ENCODE measurements at places on chromosomes 7 and 10.
A peak's percentile ranks its signal among the peaks of the same experiment; 100 is the strongest.

GRCh38 chr7:106855540-106856132, 9.4 kb upstream of the PIK3CG start:
- H3K36me3 ChIP-seq, result no peaks in the 10 kb centered on the region
- H3K4me1 ChIP-seq, result peaks cover 4% of the 10 kb centered on the region
- no peak overlapping the region for H3K4me3 ChIP-seq
- H3K27ac ChIP-seq, result no peak overlapping the region

DNA sequence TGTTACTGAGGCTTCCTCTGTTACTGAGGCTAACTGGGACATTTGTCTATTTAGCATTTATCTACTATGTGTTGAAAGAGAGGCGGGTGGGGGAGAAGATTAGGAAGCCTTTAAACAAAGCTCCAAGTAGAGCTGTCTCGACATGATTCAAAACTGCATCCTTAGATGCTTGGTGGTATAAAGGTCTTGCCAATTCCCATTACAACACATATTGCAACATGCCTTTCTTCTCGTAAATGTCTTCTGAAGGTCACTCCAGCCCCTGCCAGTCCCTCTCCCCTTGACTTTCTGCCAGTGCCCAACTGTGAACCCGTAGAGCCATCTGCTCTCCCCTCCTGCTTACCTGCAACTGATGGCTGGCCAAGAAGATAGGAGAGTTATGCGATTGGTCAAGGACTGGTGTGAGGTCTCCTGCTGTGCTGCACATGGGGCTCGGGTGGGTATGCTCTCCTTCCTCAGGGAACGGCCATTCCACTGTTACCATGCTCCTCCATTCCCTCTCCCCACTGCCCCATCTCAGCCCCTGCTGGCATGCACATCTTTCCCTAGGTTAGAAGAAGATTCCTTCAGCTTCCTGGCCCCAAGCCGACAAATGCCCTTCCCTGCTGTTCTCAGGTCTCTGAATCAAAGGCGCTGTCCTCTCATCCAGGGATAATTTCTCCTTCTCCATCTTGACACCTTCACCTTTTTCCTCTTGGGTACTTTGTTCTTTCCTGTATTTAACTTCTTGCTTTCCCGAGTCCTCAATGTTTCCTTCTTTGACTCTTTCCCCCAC, 43.6 kb upstream of the ZNF32 start:
- no peak overlapping the region for H3K4me3 ChIP-seq
- peaks cover 52% of the 10 kb centered on the region for H3K27me3 ChIP-seq
- H3K27ac ChIP-seq, result no peak overlapping the region
- H3K36me3 ChIP-seq, result no peaks in the 10 kb centered on the region
- H3K4me1 ChIP-seq, result peaks cover 9% of the 10 kb centered on the region

- no peak overlapping the region for H3K27ac ChIP-seq
- no peak overlapping the region for H3K4me3 ChIP-seq
Observed at GRCh38 chr7:69906283-69906995, 308.2 kb downstream of the AUTS2 start.

DNA sequence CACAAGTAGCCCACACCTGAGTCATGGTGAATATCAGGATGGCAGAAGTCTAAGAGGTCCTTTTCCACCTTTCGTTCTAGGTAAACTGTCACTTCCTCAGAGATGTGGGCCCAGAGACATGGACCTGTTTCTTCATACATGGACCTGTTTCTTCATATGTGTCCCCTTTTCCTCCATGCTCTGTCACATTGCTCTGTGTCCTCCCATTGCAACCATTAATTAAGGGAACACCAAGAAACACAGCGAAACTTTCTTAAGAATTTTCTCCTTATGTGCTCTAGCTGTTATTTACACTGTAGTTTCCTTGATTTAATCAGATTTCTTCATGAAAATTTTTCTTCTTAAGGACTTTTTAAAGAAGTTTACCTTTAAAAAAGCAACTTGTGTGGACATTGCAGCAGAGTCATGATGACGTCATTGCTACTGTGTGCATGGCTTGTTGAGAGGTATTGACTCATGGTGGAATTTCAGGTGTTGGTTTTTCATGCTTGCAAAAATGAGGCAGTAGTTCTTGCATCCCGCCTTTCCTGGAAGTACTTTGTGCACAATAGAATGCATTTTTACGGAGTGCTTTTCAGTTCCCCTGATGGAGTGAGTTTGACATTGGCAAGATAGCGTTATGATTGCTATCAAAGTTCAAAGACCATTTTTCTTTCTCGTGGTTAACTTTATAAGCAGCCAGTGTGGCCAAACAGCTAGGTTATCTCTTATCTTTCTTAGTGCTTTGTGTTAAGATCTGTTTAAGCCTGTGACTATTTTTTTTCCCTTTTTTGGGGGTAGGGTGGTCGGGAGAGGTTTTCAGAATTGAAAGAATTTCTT, 37.7 kb downstream of the CFAP58 start:
- peaks cover 16% of the 10 kb centered on the region for H3K27me3 ChIP-seq
- no peaks in the 10 kb centered on the region for H3K4me1 ChIP-seq
- no peak for DNase-seq
- H3K36me3 ChIP-seq, result no peaks in the 10 kb centered on the region
- no peak overlapping the region for H3K4me3 ChIP-seq

DNA sequence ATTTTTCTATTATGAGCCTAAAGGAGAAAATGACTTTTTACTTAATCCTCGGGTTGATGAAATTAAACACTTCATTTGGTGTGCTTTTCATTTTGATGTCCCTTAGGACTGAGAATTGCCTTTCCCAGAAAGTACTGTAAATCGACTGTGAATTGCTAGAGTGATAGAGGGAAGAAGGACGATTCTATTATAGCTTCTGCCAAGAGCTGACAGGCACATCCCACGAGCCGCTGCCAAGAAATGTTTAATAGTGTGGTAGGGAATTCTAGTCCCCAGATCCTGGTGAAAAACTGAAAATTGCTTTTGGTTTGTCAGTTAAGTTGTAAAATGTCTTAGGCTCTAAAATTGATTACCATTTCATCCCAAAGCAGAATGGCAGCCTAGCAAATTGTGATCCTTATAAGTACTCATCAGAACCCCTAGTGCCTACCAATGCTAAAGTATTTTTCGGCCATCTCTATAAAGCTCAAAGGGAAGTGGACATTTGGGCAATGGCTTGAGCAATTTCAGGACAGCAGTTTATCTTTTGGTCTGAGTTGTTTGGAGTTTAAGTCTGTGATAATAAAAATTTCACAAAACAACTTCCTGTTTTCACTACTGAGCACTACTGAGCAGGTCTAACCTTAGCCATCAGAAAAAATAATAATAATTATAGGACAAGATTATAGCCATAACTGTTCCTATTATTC, 44.6 kb upstream of the HYCC1 start:
- no peak overlapping the region for H3K27ac ChIP-seq
- H3K4me1 ChIP-seq, result no peaks in the 10 kb centered on the region
- peaks cover 5% of the 10 kb centered on the region for H3K27me3 ChIP-seq

GRCh38 chr7:29352041-29352440, 157.5 kb downstream of the CHN2 start:
- H3K36me3 ChIP-seq, result no peaks in the 10 kb centered on the region
- H3K27ac ChIP-seq, result no peak overlapping the region
- DNase-seq, result no peak
- H3K27me3 ChIP-seq, result no peaks in the 10 kb centered on the region
- H3K4me3 ChIP-seq, result no peak overlapping the region
- H3K4me1 ChIP-seq, result no peaks in the 10 kb centered on the region

DNA sequence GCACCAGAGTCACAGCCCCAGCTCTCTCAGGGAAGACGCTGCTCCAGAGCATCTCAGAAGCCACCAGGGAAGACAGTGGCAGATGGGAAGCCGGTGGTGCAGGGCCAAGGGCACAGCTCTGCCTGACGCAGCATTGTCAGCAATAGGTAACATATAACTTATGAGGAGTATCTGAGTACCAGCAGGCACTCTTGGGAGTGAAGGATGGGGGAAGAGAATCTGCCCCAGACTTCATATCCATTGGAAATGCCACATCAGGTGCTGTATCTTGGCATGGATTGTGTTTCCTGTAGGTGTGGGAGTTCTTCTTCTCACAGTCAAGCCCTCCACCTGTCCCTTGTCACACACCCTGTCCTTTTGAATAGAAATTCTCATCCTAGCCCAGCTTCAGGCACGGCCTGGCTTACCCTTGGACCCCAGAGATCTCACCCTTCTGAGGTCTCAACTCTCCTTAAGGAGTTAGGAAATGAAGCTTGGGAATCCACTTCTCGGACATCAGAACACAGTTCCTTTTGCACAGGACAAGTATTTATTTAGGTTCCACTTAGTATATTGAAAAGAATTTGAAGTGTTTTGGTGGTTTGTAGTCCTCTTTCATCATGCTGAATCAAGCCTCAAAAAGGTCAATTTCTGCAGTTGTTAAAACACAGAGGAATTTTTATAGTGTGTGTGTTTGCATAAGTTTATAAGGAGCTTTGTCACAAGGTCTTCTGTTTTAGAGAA, 9.9 kb downstream of the EPDR1 start:
- no peaks in the 10 kb centered on the region for H3K4me1 ChIP-seq
- H3K36me3 ChIP-seq, result no peaks in the 10 kb centered on the region
- no peak for DNase-seq
- no peak overlapping the region for H3K4me3 ChIP-seq

DNA sequence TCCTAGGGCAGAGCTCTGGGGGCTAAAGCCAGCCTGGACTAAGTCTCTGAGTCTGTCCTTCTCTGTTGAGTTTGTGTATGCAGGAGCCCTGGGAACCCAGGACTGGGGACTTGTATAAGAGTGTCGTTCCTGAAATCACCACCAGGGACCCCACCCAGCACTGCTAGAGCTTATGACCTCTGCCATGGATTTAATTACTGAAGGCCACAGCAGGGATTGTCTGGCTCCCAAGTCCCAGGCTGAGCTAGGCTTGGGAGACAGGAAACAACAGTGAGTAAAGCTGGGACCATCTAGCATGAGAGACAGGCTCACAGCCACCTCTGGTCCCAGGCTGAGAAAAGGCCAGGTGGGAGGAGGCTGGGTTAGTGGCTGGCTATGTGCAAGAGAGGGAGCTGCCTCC, 1.4 kb upstream of the TSPAN15 start:
- H3K27me3 ChIP-seq, result peaks cover 37% of the 10 kb centered on the region
- DNase-seq, result peak; percentile 68
- H3K4me1 ChIP-seq, result peaks cover 40% of the 10 kb centered on the region
- H3K36me3 ChIP-seq, result no peaks in the 10 kb centered on the region
- H3K27ac ChIP-seq, result peak overlapping the region; percentile 11
- peak overlapping the region; percentile 29 for H3K4me3 ChIP-seq

DNA sequence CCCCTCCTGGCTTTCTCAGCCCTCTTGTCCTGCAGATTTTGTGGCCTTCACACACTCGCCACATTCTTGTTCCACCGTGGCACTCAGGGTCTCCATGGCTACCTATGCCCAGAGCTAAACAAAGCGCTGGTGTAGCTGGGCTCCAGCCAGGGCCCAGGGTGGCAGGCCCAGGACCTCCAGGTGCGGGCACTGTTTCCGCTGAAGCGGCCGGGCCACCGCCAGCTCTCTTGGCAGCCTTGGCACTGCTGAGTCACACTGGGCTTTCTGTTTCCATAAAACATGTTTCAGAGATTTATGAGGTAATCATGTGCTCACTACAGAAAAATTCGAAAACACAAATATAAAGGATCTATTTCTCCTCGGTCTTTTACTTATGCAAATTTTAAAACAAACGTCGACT, 51.3 kb downstream of the AOC1 start:
- no peak for DNase-seq
- H3K4me1 ChIP-seq, result no peaks in the 10 kb centered on the region
- no peak overlapping the region for H3K27ac ChIP-seq
- peaks cover 78% of the 10 kb centered on the region for H3K27me3 ChIP-seq
- no peak overlapping the region for H3K4me3 ChIP-seq

- peaks cover 11% of the 10 kb centered on the region for H3K27me3 ChIP-seq
- H3K27ac ChIP-seq, result no peak overlapping the region
- no peak for DNase-seq
- no peaks in the 10 kb centered on the region for H3K36me3 ChIP-seq
- peaks cover 3% of the 10 kb centered on the region for H3K4me1 ChIP-seq
Observed at GRCh38 chr7:27863880-27864279, 123.9 kb downstream of the TAX1BP1 start.

GRCh38 chr10:23723796-23724195, 284.9 kb downstream of the OTUD1 start:
- no peaks in the 10 kb centered on the region for H3K4me1 ChIP-seq
- no peak overlapping the region for H3K4me3 ChIP-seq
- no peak overlapping the region for H3K27ac ChIP-seq
- H3K36me3 ChIP-seq, result no peaks in the 10 kb centered on the region
- no peaks in the 10 kb centered on the region for H3K27me3 ChIP-seq

DNA sequence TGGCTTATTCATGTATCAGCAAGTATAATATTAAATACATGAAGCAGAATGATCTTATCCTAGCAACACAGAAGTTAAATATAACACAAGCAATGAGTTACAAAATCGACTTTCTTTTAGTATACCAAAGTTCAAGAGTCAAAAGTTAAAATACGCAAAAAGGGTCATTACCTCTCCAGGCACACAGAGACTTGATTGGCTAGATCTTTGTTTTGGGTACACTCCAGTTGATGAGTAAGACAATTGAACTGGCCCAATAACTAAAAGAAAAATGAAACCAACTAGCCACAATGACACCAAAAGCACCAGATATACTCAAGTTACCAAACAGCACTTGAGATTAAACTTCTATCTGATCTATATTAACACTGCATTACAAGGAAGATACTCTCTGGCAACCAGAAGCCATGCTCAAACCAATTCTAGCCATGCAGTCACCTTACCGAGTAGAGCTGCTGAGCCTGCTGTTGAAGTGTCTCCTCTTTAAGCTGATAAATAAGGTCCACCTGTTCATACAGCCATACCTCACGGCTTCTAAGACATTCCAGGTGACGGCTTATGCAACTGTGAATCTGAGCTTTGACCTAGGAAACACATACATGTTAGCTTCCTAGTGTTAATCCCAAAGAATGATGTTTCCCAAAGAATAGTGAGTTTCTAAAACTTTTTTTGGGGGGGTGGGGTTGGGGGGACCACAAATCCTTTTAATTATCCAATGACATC, 15.6 kb downstream of the NCOA4 start:
- H3K4me3 ChIP-seq, result no peak overlapping the region
- peaks cover 47% of the 10 kb centered on the region for H3K36me3 ChIP-seq
- H3K27me3 ChIP-seq, result no peaks in the 10 kb centered on the region
- peaks cover 14% of the 10 kb centered on the region for H3K4me1 ChIP-seq

DNA sequence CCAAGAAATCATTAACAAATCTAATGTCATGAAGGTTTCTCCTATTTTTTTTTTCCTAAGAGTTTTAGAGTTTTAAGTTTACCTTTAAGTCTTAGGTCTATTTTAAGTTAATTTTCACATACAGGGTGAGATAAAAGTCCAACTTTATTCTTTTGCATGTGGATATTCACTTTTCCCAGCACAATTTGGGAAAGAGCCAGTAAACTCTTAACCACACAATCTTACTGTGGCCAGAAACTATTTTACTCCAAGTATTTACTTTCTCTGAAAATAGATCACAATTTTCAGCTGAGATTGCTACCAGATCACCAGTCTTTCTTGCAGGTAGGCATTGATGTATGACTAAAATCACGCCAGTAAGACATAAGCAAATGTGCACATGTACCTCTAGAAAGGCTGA, 728.5 kb downstream of the TNS3 start:
- H3K4me1 ChIP-seq, result no peaks in the 10 kb centered on the region
- H3K4me3 ChIP-seq, result no peak overlapping the region
- no peak for DNase-seq
- no peaks in the 10 kb centered on the region for H3K27me3 ChIP-seq
- H3K36me3 ChIP-seq, result no peaks in the 10 kb centered on the region
- H3K27ac ChIP-seq, result no peak overlapping the region

- DNase-seq, result no peak
- no peak overlapping the region for H3K27ac ChIP-seq
- H3K36me3 ChIP-seq, result no peaks in the 10 kb centered on the region
- H3K4me1 ChIP-seq, result no peaks in the 10 kb centered on the region
Observed at GRCh38 chr7:7122701-7123281, 59.6 kb upstream of the C1GALT1 start.

GRCh38 chr7:1693991-1694524, 24.0 kb downstream of the ELFN1 start:
- H3K27me3 ChIP-seq, result peaks cover 13% of the 10 kb centered on the region
- no peak overlapping the region for H3K27ac ChIP-seq
